ENCODE measurements at places on chromosomes 7 and 10. TPM values are rescaled to one million over a fixed set of nuclear protein-coding genes. Genes with fewer than 3 reads are reported as not detected.

GRCh38 chr7:102061981-102062390 lies 224.7 kb upstream of the SH2B2 start:
- DNase-seq, result peak; percentile 79

The LBX1 gene
- total RNA-seq, result 0.10 TPM

The HOXA9 gene
- 10.4 TPM for total RNA-seq

GRCh38 chr10:52875336-52875735 lies 102.8 kb upstream of the MBL2 start:
- DNase-seq, result no peak

GRCh38 chr10:48343106-48343505 lies 36.6 kb downstream of the MAPK8 start:
- no peak for DNase-seq

The ZNF33B gene
- total RNA-seq, result 8.5 TPM
